ENCODE measurements at places on chromosomes 4 and X. TPM values are rescaled to one million over a fixed set of nuclear protein-coding genes. Genes with fewer than 3 reads are reported as not detected.

Gene XPNPEP2
- not detected for polyA plus RNA-seq

Gene CYBB
- 0.06 TPM for polyA plus RNA-seq

DNA sequence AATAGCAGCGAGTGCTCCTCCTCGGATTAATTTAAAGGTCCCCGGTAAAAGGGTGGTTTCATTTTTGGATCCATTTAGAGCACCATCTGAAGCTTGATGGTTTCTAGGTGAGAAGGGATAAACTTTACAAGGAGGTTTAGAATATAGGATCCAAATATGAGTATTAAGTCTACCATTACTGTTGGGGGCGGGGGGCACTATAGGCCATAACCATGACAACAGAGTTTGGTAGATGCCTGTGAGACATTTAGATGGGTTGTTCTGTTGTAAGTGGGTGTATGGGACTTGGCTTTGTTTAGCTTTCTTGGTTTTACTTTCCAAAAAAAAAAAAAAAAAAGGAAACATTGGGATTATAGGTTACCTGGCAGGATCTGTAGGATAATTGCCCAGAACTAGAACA is 92.7 kb downstream of the TENT5D start:
- no peak for DNase-seq

GRCh38 chrX:151712253-151712652 is 3.6 kb upstream of the FATE1 start:
- no peak for DNase-seq

GRCh38 chrX:50204364-50204899 is at the start of gene CCNB3:
Gene CCNB3 (plus strand): TSS chrX:50204765. CDS start chrX:50285164, 80,399 bp downstream.
- peak; percentile 79 for DNase-seq

DNA sequence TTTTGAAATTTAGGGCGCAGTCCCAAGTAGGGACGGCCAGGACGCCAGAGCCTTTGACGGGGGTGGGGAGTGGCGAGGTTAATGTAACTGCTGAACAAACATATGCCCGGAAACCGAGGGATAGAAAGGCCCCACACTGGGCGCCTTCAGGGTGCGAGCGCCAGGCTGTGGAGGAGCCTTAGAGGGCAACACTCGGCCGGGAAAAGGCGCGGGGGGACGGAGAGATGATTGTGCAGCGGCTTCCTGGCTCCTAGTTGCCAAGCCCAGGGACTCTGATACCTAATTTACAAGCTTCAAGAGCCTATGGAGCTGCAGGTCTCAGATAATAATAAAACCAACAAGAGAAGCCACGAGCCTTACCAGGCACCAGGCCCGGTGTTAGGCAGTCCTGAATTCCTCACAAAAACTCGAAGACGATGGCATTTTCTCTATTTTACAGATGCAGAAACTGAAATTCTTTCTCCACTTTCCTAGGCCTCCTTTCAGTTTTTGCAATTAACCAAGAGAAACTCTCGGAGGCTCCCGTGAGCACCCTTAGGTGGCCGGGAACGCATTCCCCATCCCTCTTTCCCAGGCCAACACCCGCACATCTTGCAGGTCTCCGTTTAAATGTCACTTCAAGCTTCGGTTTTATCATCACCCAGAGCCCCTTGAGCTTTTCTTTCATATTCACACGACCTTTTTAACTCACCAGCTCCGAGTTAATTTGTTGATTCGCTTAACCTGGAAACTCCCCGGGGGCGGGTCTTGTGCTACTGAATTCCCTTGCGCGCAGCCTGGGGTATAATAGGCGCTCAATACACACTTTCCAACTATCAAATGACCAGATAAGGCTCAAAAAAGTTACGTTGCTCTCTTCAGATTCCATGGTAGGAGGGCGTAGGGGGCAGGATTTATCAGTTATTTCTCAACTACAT is 6.4 kb upstream of the GSX2 start:
- peak; percentile 85 for DNase-seq

Gene MAP3K15
- polyA plus RNA-seq = 0.45 TPM

DNA sequence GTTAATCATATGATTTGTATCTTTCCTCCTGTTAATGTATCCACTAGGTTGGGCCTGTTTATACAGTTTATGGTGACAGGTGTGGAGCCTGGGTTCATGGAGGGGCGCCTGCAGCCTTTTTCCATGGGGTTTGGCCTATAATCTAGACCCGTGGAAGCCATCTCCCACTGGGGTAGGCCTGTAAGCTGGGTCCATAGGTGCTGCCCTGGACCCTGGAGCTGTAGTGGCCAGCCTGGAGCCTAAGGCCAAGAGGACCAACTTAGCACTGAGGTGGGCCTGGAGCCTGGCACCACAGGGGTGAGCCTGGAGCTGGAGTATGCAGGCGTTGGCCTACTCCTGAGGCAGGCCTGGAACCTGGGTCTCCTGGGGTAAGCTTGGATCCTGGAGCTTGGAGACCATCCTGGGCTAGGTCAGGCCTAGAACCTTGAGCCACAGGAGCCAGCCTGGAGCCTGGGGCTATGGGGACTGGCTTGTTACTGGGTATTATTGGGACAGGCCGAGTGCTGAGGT is 249.4 kb upstream of the HTR2C start:
- no peak for DNase-seq

DNA sequence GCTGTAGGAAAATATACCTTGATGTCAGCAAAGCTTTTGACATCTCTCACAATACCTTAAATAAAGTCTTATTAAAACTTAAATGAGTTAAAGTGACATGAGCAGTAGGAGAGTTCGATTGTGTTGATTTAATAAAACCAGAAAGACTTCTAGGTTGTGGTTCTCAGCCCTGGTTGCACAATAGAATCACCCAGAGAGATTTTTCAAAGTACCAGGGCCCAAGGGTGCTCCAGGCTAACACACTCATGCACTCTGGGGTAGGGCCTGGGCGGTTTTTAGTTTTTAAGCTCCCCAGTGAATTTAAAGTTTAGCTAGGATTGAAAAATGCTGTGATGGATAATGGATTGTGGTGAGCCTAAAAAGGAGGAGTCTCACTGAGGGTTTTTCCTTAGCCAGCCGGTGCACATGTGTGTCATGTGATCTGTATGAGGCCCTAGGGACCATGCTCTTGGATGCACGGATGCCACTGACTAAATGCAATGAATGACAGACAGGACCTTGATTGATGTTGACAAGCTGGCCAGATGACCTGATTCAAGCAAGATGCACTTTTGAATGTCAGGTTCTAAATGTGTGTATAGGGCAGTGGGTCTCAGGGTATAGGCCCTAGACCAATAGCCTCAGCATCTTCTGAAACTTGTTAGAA is 185.0 kb downstream of the PTTG2 start:
- no peak for DNase-seq
